Stimulated activated CD4-positive, alpha-beta T cell treated with anti-CD3 and anti-CD28 coated beads, Interleukin-4, amount 100 ng/mL, for 24 hours (primary cell): ENCODE measurements at places on chromosomes 12 and 14.

DNA sequence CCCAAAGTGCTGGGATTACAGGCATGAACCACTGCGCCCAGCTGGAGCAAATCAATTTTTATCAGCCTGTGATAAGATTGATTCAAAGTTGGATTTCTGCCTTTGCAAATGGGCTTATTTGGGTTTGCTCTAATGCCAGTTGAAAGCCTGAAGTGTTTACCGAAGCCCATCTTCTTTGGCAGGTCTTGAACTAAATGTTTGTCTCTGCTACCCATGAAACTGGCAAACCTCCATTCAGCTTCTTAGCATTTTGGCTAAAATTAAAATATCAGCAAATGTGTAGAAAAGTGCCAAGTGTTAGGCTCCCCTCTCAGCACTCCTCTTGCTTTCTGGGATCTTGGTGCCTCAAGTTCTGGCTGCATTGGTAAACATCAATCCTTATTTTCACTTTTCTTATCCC, 61.5 kb downstream of the MGAT4C start:
- DNase-seq, result no peak

- no peak for DNase-seq
Observed at GRCh38 chr14:80924365-80925103, 17.0 kb downstream of the CEP128 start.

GRCh38 chr14:72598306-72598705, 295.6 kb downstream of the DPF3 start:
- no peak for DNase-seq

DNA sequence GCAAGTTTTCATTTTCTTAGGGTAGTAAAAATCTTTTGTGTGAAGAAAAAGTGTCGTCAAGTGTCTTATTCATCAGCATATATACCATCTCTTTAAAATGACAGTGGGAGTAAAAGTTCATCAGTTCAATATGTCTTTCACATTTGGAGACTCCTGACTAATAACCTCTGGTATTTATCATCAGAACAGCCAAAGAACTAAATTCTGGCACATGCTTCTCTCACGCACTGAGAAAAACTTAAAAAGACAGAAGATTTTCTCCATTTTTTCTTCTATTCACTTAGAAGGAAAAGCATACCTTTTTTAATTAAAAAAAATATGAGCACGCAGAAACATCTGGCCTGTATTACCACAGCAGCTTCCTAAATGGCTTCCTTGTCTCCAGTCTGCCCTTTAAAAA, 265.7 kb downstream of the AKAP6 start:
- DNase-seq, result no peak

- DNase-seq, result no peak
Observed at GRCh38 chr12:81296556-81297305, 218.9 kb downstream of the ACSS3 start.

DNA sequence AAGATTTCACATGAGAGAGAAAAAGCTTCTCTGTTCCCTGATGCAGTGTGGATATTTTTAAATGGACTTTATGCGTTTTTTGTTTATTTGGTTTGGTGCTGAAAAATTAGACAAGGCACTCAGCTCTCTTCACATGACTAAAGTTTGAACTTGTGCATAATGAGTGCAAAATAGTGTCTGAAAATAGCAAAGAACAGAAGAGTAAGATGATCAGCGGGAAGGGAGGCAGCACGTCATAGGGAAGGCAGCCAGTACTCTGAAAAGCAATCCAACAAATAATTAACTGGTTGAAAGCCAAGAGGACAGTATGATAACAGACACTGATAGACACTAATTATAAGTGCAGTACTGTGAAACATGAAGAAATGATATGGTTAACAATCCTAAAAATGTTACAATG, 46.6 kb upstream of the CDKN3 start:
- no peak for DNase-seq

DNA sequence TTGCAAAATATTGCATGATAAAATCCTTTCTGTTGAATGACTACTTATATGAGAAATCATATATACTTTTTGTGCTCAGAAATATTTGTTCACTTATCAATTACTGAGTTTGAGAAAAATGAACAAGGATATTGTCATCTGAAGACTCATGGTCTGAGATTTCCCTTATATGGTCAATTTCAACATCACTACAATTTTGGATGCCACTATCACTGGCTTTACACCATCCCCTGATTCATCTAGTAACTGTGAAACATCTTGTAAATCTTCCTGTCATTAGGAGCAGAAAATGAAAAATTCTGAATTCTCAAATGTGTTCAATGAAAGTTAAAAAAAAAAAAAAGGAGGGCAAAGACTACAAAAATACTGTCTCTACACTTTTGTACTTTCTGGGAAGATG, 21.8 kb upstream of the GXYLT1 start:
- no peak for DNase-seq

DNA sequence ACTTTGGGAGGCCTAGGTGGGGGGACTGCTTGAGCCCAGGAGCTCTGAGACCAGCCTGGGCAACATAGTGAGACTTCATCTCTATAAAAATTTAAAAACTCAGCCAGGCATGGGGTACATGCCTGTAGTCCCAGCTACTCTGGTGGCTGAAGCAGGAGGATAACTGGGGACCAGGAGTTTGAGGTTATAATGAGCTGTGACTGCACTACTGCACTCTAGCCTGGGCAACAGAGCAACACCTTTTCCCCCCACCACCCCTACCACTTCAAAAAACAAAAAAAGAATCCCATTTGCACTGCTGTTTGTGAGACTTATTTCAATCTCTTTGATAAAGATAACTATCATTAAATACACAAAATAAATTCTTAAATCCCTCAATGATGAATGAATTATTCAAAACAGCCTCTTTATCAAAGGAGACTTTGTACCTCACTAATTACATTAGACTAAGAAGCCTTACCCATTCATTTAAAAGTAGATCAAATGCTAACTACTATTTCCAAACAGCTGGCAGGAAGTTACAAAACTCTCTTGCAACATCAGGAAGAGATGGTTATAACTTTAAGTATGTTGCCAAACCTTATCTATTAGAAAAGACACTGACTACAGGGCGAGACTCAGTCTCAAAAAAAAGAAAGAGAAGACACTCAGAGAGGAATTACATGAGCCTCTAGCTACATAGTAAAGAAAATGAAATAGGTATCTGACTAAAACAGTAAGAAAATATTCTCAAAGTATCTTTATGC, 14.7 kb downstream of the BLTP3B start:
- no peak for DNase-seq

DNA sequence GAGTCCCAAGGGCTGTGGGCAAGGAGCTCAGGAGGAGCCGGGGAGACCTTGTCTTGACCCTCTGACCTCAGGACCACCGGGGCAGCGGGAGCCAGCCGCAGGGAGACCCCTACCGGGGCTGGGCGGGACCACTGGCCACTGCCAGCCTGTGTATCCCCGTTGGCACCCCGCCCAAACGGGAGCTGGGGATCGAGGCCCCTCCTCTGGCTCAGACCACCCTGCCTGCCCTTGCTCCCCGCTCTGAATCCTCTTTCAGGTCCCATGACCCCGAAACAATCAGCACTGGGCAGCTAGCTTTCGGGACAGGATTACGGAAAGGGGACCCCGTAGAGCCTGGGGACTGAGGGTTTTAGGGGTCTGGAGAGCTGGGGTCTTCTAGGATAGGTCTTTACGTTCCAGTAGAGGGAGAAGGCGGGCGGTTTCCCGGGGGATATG, 1.3 kb downstream of the GLI1 start:
- no peak for DNase-seq

DNA sequence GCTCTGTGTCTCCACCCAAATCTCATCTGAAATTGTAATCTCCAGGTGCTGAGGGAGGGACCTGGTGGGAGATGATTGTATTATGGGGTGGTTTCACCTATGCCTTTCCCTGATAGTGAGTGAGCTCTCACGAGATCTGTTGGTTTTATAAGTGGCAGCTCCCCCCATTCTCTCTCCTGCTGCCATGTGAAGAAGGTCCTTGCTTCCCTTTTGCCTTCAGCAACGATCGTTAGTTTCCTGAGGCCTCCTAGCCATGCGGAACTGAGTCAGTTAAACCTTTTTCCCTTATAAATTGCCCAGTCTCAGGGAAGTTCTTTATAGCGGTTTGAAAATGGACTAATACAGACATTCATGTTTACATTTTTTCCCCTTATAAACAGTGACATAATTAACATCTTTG, 36.1 kb downstream of the PELI2 start:
- no peak for DNase-seq

DNA sequence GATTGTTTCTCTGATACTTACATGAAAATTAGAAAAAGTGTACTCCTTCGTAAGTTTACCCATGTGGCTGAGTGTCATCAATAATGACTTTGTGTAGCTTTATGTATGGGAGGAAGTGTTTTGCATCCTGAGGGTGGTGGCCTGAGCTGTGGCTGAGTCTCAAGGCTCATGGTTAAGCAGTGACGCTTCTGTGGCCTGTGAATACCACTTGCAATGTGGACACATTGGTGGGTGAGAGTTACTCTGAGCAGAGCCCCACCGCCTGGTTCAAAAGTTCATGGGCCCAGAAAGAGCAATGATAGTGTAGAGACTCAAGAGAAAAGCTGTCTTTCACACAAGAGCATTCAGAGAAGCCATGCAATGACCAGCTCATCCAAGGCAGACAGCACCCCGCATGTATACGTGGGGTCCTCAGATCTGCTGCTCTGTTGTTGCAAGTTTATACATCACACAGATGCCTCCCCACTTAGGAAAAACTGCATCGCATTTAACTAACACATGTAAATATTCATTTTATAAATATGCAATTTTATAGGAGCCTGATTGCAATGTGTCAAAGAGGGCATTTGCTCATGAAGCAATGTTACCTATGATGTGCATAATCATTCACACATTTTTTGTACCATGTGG, 55.1 kb upstream of the FRMD6 start:
- no peak for DNase-seq

DNA sequence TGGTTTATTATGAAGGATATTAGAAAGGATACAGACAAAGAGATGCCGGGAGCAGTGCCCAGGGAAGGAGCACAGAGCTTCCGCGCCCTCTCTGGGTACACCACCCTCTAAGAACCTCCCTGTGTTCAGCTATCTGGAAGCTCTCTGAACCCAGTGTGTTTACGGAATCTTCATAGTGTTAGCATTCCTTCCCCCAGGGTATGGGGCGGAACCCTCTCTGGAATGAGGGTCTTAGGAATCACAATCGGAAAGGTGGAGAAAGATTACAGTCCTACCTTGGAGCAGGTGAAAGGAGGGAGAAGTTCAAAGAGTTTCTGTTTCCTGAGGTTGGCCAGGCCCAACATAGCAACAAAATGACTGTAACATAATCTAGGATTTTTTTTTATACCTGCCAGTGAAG, 6.8 kb upstream of the NUDT4 start:
- no peak for DNase-seq

DNA sequence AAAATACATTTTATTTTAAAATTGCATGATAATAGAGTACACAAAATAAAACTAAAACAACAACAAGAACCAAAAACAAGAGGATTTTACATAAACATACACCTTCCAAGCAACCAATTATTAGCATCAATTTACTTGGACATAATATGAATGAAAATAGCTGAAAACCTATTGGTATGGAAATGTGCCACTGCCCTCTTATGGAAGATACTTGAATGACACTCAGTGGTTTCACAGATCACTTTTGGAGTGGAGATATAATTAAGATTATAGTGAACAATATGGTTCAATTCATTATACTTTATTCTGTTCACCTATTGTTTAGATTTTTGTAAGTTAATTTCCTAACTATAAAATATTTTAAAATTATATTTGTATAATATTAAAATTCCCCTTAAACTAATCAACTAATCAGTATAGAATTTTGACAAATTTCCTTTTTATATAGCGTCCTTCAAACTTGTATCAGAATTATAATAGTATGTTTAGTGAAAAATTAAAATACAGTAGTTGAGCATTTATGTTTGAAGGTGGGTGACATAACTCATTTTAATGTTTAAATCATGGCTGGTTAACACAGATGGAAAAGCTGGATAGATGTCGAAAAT, 70.1 kb downstream of the SLC6A15 start:
- DNase-seq, result no peak

GRCh38 chr14:84591827-84592445, 938.0 kb upstream of the FLRT2 start:
- no peak for DNase-seq

DNA sequence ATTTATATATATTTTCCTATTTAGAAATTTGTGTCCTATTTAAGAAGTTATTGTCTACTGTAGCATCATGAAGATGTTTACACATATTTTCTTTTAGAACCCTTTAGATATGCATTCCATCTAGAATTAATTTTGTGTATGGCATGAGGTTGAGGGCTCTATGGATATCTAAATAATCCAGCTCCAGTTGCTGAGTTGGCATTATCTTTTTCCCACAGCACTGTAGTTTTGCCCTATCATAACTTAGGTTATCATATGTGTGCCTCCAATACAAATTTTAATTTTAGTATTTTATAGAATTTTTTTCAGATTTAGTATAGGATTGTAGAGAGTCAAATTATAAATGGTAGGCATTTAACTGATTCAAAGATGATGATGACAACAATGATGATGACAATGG, 159.3 kb downstream of the NPAS3 start:
- DNase-seq, result no peak

DNA sequence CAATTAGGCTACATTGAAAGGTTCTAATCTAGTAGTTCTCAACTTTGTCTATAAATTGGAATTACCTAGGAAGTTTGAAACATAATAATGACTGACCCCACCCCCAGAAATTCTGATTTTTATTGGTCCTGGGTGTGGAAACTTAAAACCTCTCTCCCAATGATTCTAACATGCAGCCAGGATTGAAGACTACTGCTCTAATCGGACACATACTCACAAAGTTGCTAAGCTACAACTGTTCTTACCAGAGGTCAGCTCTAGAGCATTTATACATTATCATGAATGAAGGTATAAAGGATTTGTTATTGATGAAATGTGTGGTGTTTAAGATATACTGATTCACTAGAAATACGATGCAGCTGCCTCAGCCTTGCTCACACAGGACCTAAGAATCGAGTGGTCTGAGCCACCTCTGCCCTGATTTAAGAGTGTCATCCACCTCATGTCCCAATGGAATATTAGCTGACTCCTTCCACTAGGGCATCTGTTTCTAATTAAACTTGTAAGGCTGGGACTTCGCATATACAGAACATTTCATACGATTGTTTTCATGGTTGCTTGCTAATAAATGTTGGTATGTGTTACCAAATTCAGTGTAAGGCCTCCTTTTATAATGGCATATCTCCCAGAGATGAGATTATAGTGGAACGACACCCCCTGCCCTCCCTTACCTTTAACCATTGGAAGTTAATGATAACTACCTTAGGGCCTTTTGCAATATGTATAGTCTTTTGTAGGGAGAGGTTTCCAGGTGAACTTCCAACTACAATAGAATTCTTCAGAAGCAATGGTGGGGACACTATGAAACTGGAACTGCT, 410.8 kb upstream of the PDE3A start:
- DNase-seq, result no peak

- no peak for DNase-seq
Observed at GRCh38 chr14:61631045-61631687, 64.1 kb upstream of the HIF1A start.

- DNase-seq, result no peak
Observed at GRCh38 chr14:105255021-105255507, 6.7 kb downstream of the BTBD6 start.

DNA sequence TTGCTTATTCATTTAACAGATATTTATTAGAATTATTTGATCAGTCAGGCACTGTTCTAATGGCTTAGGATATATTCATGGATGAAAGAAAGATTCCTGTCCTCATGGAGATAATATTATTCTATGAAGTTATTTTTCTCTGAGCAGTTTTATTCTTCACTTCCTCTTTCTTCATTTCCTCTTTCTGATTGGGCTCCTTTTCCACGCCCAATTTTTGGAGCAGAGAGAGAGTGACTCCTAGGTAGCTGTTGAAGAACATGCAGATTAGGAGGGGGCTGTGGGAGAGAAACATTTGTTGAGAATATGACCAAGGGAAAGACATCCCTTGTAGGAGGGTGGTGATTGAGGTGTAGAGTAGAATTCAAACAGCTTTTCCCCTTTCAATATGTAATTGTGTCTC, 6.0 kb upstream of the YARS2 start:
- no peak for DNase-seq
